ENCODE measurements at places on chromosomes 16 and 17.

GRCh38 chr17:81489998-81490992 lies 22.3 kb downstream of the ACTG1 start:
- no peak overlapping the region for H3K27ac ChIP-seq
- DNase-seq: no peak
- peaks cover 9% of the 10 kb centered on the region for H3K27me3 ChIP-seq
- peaks cover 4% of the 10 kb centered on the region for H3K4me1 ChIP-seq
- H3K4me3 ChIP-seq: peak overlapping the region; percentile 76
- no peaks in the 10 kb centered on the region for H3K36me3 ChIP-seq

DNA sequence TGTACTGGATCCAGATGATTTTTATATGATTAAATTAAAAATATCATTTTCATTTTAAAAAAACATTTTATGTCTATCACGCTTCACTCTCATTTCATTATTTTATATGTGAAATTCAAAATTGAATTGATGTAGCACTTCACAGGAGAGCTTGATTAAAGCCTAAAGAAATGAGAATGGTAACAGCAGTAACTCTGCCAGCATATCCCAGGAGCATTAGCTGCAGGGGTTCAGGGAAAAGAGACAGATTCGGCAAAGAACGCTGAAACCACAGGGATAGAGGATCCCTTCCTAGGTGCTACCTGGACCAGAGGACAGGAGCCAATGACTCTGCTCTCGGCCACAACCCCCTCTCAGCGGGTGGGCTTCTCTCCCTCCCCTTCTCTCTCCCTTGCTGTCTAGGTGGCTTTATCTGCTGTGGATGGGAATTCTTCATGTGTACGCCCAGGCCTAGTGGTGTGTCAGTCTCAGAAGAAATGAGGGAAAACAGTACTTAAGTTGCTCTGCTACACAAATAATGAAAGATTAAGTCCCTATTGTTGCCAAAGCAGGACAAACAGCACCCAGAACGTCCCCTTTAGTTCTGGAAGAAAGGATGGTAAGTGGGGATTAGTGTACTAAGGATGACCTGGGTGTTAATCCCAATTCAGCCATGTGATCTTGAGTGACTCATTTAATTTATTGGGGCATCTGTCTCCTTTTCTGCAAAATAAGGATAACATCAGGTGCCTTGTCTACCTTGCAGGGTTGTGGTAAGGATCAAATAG lies 123.3 kb downstream of the CDK5R1 start:
- H3K4me1 ChIP-seq: peaks cover 7% of the 10 kb centered on the region
- no peaks in the 10 kb centered on the region for H3K27me3 ChIP-seq
- H3K4me3 ChIP-seq: no peak overlapping the region
- no peaks in the 10 kb centered on the region for H3K36me3 ChIP-seq
- DNase-seq: no peak
- no peak overlapping the region for H3K27ac ChIP-seq

GRCh38 chr17:50769884-50770283 lies 2.6 kb upstream of the ANKRD40CL start:
- H3K27me3 ChIP-seq: no peaks in the 10 kb centered on the region
- H3K4me3 ChIP-seq: no peak overlapping the region
- H3K36me3 ChIP-seq: no peaks in the 10 kb centered on the region
- peaks cover 20% of the 10 kb centered on the region for H3K4me1 ChIP-seq
- no peak overlapping the region for H3K27ac ChIP-seq

GRCh38 chr16:50272111-50272571 lies 5.8 kb downstream of the ADCY7 start:
- peak overlapping the region; percentile 97 for H3K27ac ChIP-seq
- H3K36me3 ChIP-seq: peaks cover 4% of the 10 kb centered on the region
- peaks cover 92% of the 10 kb centered on the region for H3K4me1 ChIP-seq
- peak overlapping the region; percentile 90 for H3K4me3 ChIP-seq
- no peak for DNase-seq

DNA sequence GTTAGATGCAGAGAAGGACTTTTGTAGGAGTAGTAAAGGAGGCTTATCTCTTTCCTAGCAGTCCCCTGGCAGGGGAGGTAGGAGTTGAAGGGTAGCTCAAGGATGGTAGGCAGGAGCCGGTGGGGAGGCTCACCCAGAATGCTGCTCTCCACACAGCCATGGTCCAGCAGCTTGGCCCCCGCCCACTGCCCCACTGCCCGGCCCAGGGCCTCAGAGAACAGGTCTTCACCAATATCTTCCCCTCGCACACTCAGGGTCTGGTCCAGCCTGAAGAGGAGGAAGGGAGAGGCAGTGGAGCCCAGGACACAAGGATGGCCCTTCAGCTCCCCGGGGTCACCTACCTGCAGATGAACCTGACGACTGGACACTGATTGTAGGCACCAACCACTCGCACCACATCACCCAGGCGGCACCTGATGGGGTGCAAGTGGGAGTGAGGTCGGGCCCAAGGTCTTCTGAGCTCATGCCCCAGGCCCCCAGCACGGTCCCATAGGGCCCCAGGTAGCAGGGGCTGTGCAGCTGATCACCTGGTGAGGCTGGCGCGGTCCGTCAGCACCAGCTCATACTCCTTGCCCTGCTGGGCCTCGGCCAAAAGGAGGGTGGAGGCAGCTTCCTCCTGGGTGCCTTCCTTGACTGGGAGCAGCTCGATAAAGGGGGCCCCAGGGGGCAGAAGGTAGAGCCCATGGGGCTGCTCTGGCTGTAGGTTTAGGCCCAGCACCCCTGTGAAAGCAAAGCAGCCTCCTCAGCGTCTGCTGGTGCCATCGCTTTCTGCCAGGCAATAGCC lies 3.6 kb downstream of the GHDC start:
- no peak for DNase-seq
- peaks cover 26% of the 10 kb centered on the region for H3K4me1 ChIP-seq
- H3K4me3 ChIP-seq: no peak overlapping the region

DNA sequence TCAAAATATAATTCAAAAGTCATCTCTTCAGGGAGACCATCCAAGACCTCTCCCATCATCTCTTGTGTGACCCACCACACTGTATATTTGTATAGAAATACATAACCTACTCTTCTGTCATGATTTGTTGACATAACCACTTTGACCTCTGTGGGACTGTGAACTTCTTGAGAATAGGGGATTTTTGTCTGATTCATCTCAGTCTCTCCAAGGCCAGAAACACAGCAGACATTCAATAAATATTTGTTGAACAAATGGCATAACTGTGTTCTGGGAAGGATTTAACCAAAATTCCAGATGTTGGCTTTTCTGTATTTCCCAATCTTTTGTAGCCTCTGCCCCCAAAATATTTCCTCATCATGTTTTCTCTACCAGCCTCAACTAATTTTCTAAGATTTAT lies 169.7 kb downstream of the CDH11 start:
- H3K4me1 ChIP-seq: no peaks in the 10 kb centered on the region
- H3K4me3 ChIP-seq: no peak overlapping the region
- H3K27me3 ChIP-seq: no peaks in the 10 kb centered on the region
- no peak for DNase-seq
- no peaks in the 10 kb centered on the region for H3K36me3 ChIP-seq
- no peak overlapping the region for H3K27ac ChIP-seq

- no peak for DNase-seq
- H3K4me1 ChIP-seq: peaks cover 1% of the 10 kb centered on the region
- H3K27ac ChIP-seq: no peak overlapping the region
- peaks cover 7% of the 10 kb centered on the region for H3K27me3 ChIP-seq
- no peak overlapping the region for H3K4me3 ChIP-seq
Observed at GRCh38 chr17:37064206-37064605, 115.5 kb downstream of the AATF start.

GRCh38 chr16:983044-984030 lies 1.8 kb downstream of the SOX8 start:
- H3K4me3 ChIP-seq: peak overlapping the region; percentile 64
- no peaks in the 10 kb centered on the region for H3K36me3 ChIP-seq
- no peak for DNase-seq
- no peaks in the 10 kb centered on the region for H3K27me3 ChIP-seq
- peaks cover 6% of the 10 kb centered on the region for H3K4me1 ChIP-seq
- H3K27ac ChIP-seq: no peak overlapping the region

DNA sequence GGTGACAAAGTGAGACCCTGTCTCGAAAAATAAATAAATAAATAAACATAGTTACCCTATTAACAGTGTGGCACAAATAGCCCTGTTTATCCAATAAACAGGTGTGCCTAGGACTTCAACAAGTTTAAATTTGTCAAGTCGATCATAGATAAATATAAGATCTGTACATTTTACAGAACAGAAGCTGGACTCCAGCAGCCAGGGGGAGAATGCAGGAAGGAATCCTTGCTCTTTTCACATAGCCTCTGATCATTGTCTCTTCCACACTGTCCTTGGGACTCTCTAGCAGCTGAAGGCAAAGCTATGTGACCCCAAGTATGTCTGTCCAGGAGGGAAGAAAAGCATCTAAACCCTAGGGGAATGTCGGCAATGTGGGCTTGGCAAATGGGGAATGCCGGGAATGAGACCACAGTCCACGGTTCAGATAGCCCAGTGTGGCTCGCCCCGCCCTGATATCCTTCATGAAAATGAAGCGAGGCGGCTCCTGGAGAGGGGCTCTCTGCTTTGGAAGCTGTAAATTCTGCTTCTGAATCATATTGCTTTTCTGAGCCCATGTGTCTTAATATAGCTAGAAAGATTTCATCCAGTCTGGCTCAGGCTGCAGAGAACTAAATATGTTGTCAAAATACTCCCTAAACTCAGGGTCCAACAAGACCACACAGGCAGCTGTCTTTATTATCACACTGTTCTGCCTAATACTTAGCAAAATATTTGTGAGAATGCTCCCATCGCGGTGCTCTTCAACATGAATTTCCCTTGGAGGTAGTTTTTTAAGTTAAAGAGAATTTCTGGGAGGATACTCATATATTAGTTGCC lies 24.9 kb upstream of the GRB2 start:
- no peak for DNase-seq
- H3K36me3 ChIP-seq: no peaks in the 10 kb centered on the region
- H3K27ac ChIP-seq: no peak overlapping the region

- peaks cover 75% of the 10 kb centered on the region for H3K4me1 ChIP-seq
- peak overlapping the region; percentile 98 for H3K27ac ChIP-seq
- no peaks in the 10 kb centered on the region for H3K27me3 ChIP-seq
- DNase-seq: no peak
- H3K4me3 ChIP-seq: peak overlapping the region; percentile 100
Observed at GRCh38 chr17:58351182-58351581, 819 bp downstream of the SUPT4H1 start.

GRCh38 chr17:38343608-38344419 lies at the start of gene GPR179:
TSS of gene GPR179 (minus strand) at chr17:38343956. CDS start at chr17:38343789, 167 bp downstream.
- no peaks in the 10 kb centered on the region for H3K4me1 ChIP-seq
- H3K4me3 ChIP-seq: no peak within 1 kb of the TSS
- H3K27me3 ChIP-seq: peaks cover 13% of the 10 kb centered on the region
- no peak within 1 kb of the TSS for H3K27ac ChIP-seq
- no peak for DNase-seq

DNA sequence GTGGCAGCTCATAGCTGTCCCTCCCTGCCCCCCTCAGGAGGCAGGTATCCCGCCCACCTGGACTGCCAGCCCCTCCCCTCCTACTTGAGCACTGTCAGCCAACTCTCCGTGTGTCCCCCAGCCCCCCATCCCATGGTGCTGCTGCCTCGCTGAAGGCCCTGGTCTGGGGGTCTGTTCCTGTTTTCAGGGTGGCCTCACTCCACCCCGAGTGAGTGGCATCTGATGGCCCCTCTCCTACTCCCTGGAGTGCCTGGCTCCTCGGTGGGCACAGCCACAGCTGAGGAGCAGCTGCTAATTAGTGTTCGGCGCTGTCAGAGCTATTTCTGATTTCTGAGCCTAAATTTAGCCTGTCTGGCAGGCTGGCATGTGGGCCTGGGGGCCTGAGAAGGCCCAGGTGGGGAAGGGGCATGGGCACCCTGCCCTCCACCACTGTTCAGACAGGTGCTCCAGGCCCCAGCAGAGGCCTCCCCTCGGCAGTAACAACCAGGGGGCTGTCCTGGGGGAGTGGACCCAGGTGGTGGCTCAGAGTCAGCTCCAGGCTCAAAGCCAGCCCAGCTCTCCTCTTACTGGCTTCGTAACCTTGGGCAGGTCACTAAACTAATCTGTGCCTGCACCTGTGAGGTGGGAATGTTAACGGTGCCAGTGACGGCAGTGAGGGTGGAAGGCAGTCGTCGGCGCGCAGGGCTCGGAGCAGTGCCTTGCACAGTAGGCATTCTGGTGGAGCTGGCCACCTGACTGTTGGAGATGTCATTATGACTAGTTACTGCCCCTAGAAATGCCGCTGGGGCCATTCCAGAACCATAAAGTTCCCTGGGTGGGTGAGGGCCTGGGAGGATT lies 6.5 kb downstream of the FMNL1 start:
- H3K4me3 ChIP-seq: peak overlapping the region; percentile 99
- H3K27me3 ChIP-seq: no peaks in the 10 kb centered on the region
- DNase-seq: no peak
- H3K36me3 ChIP-seq: no peaks in the 10 kb centered on the region

- H3K36me3 ChIP-seq: peaks cover 2% of the 10 kb centered on the region
- H3K4me1 ChIP-seq: no peaks in the 10 kb centered on the region
- no peak for DNase-seq
- H3K27me3 ChIP-seq: peaks cover 24% of the 10 kb centered on the region
- no peak overlapping the region for H3K27ac ChIP-seq
- no peak overlapping the region for H3K4me3 ChIP-seq
Observed at GRCh38 chr16:25656639-25657038, 35.1 kb upstream of the HS3ST4 start.

GRCh38 chr17:30345527-30346075 lies 11.7 kb upstream of the TMIGD1 start:
- H3K27me3 ChIP-seq: no peaks in the 10 kb centered on the region
- no peak overlapping the region for H3K27ac ChIP-seq
- no peaks in the 10 kb centered on the region for H3K4me1 ChIP-seq
- H3K4me3 ChIP-seq: no peak overlapping the region
- no peak for DNase-seq
- H3K36me3 ChIP-seq: no peaks in the 10 kb centered on the region

DNA sequence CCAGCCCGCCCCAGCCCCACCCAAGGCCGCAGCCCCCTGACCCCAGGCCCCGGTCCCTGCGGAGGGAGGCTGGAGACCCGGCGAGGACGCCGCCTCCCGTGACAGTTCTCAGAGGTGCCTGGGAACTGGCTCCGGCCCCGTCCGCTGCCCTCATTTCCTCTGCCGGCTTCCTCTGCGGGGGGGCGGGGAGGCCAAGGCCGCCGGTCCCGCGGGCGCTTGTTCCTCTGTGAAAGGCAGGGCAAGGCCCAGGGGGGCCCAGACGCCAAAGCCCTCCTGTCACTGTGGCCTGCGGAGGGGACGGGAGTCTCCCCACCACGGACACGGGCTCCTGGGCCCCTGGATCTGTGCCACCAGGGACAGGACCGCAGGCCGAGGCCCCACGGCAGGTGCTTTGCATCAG lies 5.0 kb upstream of the PVALEF start:
- no peak for DNase-seq
- peaks cover 3% of the 10 kb centered on the region for H3K4me1 ChIP-seq
- peak overlapping the region; percentile 64 for H3K4me3 ChIP-seq
- H3K36me3 ChIP-seq: no peaks in the 10 kb centered on the region
- no peak overlapping the region for H3K27ac ChIP-seq

All from naive thymus-derived CD8-positive, alpha-beta T cell (primary cell).